Activated CD4-positive, CD25-positive, alpha-beta regulatory T cell treated with anti-CD3 and anti-CD28 coated beads, Interleukin-2, amount 50 U/mL, for 16 hours (primary cell): ENCODE measurements at places on chromosomes 11 and 22.
A peak's percentile ranks its signal among the peaks of the same experiment; 100 is the strongest.

DNA sequence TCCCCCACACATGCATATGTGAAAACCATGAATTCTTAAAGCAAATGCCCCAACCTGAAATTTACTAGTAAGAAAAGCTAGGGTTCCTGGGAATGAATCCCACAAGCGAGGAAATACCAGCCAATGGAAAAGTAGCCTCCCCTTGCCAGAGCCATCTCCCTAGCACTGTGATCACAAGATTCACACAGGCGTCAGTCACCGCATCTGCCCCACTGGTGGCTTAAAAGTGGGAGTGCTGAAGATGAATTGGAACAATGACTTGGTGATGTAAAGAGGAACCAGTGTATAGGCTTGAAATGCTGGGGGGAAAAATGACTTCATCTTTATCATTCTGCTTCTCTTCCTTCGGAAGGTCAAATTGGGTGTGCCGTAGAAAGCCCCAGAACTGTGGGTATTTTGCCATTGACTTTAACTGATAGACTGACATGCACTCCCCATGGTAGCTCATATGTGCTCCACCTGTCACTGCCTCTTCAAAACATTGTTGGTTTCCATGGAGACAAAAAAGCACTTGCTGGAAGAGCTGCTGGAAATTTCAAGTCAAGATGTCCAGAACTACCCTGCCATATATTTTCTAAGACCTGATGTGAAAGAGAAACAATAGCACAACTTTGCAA lies 19.2 kb upstream of the ASPHD2 start:
- DNase-seq: no peak

DNA sequence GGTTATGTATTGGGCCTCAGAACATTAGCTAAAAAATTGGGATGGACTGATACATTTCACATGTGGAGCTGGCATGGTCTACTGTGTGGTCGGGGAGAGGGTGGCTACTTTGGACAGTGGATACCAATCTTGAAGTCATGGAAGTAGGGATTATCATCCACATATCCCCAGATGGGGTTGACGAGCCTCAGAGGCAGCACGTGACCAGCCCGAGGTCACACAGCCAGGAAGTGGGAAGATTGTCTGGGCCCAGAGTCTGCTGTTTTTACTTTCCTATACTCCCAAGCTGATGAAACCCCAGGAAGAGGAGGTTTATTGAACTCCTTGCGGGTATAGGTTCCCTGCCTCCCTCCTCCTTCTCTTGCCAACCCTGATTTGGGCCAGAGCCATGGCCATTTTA lies 92.9 kb downstream of the FBXO7 start:
- DNase-seq: no peak

- DNase-seq: no peak
Observed at GRCh38 chr22:46452195-46453005, 85.0 kb downstream of the CELSR1 start.

GRCh38 chr22:19232623-19233022 lies 54.1 kb upstream of the SLC25A1 start:
- DNase-seq: no peak

GRCh38 chr22:24121938-24122337 lies 59.3 kb upstream of the SUSD2 start:
- no peak for DNase-seq

- no peak for DNase-seq
Observed at GRCh38 chr11:35803115-35803514, 140.5 kb downstream of the TRIM44 start.

DNA sequence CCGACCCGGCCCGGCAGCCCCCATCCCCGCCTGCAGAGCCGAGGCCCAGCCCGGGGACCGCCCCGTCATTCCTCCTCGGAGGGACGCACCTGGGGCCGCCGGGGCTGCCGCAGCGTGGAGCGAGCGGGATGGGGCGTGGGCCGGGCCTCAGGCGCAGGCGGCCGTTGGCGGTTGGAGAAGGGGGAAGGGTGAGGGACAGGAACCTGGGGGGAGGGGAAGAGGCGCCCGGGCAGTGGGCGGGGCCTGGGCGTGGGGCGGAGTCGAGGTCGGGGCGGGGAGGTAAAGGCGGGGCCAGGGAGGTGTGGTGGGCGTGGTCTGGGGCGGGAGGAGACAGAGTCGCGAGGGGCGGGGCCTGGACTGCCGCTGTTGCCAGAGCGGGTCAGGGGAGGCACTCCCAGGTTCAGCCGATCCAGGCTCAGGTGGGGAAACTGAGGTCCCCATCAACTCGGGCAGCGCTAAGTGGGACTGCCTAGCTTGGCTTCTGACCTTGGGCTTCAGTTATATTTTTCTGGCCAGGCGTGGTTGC lies at the start of gene TESMIN:
Gene TESMIN (minus strand): TSS at position 190 of the 526 bp plus-strand sequence. CDS start 860 bp downstream, outside the sequence.
- peak; percentile 80 for DNase-seq

- no peak for DNase-seq
Observed at GRCh38 chr11:93652161-93652597, 9.3 kb upstream of the CEP295 start.

DNA sequence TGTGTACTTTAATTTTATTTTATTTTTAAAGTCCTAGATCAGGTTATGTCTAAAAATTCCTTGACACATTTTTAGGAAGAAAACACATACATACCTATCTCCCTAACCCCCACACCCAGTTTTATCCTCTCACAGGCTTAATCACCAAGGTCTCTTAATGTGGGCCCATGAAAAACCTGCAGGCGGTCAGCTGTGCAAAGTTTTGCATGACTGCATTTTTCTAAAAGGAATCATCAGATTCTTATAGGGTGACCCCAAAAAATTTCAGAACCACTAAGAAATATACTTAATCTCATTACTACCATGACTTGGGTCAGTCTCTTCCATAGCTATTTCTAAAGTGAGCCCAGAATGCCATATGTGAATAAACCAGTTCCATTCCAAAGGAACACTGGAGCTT lies 19.8 kb downstream of the SAA1 start:
- DNase-seq: no peak

DNA sequence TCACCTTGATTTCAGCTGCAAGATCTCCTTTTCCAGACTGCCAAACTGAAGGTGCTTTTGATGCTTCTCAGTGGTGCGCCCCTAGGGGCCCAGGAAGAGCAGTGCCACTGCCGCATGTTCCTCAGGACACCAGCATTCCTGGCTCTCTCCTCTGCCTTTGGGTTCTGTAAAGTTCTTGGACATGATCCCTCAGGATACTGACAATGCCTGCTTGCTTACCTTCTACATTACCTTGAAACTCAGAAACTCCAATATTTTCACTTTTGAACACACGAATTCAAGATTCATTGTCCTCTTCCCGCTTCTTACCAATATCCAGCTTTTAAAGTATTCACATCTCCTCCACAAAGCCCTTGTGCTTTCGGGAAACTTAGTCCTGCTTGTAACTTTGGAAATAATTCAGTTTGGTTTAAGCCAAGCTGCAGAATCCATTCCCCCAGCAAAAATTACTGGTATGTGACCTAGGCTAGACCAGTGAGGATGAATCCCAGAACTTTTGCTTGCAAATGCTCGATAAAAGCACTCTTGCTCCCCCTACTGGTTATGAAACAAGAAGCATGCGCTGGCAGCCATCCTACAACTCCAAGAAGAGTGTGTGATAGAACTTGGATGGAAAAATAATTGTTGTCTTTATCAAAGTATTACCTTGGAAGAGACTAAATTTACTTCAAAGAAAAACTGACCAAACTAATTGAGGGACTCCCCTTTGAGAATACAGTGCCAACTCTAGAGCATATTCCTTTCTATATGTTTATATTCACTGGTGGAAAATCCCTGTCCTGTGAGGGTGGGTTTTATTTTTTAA lies 16.5 kb upstream of the OR5B21 start:
- DNase-seq: no peak

DNA sequence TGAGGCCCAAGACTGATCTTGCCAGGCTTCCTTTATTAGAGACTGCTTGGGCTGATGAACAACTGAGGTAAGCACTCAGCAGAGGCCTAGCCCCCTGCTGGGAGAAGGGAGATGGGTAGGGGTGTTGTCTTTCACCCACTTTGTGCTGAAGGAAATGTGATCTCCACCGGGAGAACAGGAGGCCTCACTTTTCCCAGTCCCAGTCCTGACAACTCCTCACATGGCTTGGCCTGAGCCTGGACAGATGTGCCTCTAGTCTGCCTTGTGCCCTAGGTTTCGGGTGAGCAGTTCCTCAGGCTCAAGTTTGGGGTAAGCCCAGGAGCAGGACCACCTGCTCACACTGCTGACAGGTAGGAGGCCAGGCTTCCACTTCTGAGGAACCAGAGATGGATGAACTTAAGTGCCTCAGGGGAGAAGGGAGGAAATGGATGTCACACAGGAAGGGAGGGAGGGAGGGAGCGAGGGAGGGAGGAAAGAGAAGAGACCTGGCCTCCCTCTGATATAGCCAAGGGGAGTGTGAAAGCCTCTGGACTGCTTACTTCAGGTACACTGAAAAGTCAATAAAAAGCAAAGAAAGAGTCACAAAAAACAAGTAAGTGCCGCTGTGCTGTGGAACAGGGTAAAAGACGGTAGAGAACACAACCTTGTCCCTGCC lies 8.1 kb downstream of the CLPB start:
- DNase-seq: no peak

DNA sequence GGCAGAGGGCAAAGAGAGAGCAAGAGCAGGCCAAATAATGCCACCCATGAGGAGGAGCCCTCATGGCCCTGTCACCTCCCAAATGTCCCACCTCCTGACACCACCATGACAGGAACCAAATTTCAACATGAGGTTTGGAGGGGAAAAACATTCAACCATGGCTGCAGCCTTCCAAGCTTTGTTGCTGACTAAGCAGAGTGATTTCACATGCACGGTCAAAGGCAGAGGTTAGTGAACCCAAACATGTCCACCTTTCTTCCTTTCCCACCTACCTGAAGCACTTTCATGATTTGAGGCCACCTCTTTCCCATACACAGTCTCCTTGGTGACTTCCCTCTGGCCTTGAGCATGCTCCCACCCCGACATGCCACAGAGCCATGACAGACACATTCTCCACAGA lies 89.7 kb downstream of the C11orf91 start:
- no peak for DNase-seq

- DNase-seq: no peak
Observed at GRCh38 chr11:35501776-35502175, 23.6 kb downstream of the PAMR1 start.

DNA sequence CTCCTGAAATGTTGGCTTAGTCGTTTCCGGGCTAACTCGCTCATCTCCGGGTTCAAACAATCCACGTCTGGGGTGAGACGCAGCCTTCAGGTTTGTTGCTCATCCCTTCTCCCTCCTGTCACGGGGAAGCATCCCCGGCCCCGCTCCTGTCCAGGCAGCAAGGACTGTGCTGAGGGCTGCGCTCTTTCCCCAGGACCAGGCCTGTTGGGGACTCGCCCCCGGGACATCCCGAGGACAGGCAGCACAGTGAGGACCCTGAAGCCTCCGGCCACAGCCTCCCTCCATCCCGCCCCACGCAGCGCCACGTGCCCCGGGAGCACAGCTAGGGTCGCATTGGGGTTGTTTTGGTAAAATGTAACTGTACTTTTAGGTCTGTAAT lies 252.0 kb downstream of the BRD1 start:
- no peak for DNase-seq

DNA sequence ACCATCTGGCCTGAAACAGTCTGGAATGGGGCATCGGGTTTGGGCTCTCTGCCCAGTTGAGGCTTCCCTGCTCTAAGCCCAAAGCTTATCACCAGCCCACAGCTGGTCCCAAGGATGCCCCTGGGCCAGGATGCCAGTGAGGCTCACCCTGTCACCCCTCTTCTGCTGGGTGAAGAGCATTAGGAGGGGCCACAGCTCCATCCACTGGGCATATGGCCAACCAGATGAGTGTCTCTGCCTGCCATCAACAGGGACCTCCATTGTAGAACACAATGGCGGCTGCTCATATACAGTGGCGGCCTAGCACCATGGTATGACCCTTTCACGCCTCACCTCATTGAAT lies 5.6 kb downstream of the CHST1 start:
- DNase-seq: no peak

GRCh38 chr11:47055534-47055933 lies 119.0 kb downstream of the CSTPP1 start:
- no peak for DNase-seq

DNA sequence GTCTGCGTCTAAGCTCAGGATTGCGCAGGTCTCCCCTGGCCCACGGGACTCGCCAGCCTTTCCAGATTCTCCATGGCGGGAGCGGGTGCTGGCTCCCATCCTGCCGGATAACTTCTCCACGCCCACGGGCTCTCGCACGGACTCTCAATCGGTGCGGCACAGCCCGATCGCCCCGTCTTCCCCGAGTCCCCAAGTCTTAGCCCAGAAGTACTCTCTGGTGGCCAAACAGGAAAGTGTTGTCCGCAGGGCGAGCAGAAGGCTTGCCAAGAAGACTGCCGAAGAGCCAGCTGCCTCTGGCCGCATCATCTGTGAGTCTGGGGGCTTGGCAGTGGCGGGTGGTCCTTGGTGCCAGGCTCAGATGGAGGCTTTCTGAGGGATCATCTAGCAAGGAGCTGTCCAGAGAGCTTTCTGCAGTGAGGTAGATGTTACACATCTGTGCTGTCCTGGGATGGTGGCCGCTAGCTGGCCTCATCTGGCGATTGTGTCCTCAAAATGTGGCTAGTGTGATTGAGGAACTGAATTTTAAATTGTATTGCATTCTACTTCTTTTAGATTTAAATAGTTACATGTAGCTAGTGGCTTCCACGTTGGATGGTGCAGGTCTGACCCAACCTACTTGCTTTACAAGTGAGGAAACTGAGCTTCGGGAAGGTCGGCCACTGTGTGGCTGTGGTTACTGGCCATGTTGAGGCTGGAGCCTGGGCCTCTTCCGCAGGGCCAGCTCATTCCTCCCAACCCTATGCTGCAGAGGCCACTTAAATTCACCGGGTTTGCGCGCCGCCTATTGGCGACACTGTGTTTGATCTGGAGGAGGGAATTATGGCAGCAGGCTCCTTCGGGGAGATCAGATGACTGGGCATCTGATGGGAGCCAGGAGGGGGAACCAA lies 6.7 kb downstream of the INCENP start:
- DNase-seq: no peak

DNA sequence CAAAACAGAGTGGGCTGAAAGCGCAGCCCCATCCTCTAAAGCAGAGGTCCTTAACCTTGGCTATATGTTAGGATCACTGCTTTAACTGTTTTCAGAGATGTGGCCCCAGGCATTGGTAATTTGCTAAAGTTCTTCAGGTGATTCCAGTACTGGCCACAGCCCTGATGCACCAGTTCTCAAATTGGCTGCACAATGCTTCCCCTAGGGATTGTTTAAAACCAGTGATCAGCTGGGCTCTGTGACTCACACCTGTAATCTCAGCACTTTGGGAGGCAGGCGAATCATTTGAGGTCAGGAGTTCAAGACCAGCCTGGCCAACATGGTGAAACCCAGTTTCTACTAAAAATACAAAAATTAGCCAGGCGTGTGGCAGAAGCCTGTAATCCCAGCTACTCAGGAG lies 8.4 kb upstream of the IRAG1 start:
- DNase-seq: no peak

- DNase-seq: no peak
Observed at GRCh38 chr11:12604557-12605153, 69.6 kb upstream of the TEAD1 start.

- DNase-seq: no peak
Observed at GRCh38 chr11:36110668-36111410, 167.0 kb downstream of the LDLRAD3 start.

DNA sequence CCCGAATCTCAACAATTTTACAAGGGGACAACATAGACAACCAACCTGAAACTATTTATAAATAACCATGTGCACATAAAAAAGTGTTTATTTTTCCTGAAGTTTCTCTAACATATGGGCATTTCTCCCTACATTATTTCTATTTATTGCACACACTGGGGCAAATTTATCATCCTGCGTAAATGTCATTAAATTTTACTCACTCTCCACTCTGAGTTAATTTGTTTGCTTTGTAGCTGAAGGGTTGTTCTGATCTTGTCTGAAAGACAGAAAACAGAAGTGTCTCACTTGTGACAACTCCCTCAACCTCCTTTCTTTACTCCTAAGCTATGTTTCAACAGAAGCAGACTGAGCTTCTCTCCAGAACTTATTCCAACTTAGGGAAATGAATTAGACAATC lies 194.2 kb downstream of the HIPK3 start:
- no peak for DNase-seq

GRCh38 chr11:95035316-95035715 lies 10.3 kb downstream of the KDM4E start:
- no peak for DNase-seq
